ENCODE measurements at places on chromosomes 1 and 21.

DNA sequence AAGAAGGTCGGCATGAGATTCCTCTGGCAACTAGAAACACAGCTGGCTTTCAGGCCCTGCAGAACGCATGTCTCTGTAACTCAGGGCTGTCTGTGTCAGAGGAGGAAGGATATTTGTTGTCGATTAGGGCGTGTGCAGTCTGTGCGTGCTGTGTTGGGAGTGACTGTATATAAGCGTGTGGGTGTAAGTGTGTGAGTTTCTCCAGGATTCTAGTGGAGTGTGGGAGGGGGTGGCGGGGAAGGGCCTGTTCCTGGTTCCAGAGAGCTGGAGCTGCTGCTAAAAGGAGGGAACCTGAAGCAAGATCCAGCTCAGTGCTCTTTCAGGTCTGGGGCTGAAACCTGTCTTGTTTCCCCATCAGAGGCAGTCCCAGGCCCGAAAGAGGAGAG, 74.3 kb downstream of the SLC16A1 start:
- no peak for DNase-seq

GRCh38 chr1:206814716-206815341, 42.5 kb upstream of the IL10 start:
- peak; percentile 26 for DNase-seq

DNA sequence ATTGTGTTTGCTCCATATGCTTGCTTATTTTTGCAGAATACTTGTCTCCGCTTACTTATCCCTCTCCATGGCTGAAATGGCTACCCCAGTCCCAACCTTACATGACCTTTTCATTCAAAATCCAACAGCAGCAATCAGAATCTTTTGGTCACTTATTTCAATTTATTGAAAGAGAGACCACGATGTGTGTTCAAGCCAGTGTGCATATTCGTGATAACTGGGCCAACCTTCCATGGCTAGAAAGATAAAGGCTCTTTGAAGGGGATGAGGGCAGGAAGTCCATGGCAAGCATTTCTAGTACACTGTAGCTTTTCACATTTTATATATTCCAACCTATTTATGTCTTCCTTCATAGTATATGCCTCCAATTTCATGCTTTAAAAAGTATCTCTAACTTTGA, 23.1 kb downstream of the HSD11B1 start:
- DNase-seq = peak; percentile 84

DNA sequence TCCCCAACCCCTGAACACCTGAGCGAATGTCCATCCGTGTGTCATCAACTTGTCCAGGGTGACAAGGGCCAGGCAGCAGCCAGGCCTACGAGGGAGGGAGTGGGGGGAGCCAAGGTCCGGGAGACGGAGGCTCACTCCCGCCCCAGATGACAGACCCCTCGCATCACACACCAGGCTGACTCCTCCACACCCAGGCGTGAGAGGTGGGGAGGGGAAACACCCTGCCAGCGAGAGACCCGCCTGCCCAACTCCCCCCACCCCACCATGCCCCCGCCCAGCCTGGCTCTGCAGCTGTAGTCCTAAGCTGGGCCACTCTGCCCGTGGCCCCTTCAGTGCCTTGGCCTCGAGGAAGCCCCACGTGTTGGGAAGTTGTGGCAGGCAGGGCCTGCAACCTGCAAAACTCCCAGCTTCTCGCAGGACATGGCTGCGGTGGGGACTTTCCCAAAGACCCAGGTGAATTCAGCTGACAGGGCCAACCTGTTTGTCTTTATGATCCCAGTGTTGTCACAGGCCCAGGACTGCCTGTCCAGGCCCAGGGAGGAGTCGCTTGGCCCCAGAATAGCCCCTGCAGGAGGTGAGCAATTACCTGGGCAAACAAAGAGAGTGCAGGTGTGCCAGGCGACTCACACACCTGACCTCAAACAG, 62.9 kb downstream of the RIPK4 start:
- no peak for DNase-seq

- DNase-seq = no peak
Observed at GRCh38 chr1:116569381-116569670, 1.5 kb downstream of the CD58 start.

DNA sequence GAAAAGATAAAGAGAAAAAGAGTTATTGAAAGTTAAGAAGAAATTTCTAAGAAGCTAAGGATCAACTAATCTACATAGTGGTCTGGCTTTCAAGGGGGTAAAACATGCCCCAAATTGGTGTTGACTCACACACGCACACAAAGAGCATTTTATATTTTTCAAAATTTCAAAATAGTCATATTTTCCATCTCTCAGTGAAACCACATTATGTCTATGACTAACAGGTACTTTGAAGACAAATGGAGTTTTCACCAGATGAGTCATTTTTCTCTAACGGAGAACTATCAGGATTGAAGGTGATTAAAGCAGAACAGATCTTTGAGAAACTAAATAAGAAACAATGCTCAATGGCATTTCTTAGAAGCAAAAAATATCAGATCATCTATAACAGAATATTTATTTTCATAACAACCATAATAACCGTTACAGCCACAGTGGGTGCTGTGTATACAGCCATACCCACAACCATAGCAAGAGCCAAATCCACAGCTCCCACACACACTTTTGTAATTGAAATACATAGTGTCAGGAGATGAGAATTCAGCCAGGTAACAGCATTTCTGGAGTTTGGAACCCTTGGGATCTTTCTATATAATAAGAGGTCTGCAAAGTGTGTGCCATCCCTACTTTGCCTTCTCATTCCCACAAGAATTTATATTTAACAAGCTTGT, at the start of gene KRTAP21-3:
Gene KRTAP21-3, minus strand, starts transcription at position 539 of the 671 bp plus-strand sequence. Its CDS starts 18 bp downstream, at position 521.
- DNase-seq = no peak

DNA sequence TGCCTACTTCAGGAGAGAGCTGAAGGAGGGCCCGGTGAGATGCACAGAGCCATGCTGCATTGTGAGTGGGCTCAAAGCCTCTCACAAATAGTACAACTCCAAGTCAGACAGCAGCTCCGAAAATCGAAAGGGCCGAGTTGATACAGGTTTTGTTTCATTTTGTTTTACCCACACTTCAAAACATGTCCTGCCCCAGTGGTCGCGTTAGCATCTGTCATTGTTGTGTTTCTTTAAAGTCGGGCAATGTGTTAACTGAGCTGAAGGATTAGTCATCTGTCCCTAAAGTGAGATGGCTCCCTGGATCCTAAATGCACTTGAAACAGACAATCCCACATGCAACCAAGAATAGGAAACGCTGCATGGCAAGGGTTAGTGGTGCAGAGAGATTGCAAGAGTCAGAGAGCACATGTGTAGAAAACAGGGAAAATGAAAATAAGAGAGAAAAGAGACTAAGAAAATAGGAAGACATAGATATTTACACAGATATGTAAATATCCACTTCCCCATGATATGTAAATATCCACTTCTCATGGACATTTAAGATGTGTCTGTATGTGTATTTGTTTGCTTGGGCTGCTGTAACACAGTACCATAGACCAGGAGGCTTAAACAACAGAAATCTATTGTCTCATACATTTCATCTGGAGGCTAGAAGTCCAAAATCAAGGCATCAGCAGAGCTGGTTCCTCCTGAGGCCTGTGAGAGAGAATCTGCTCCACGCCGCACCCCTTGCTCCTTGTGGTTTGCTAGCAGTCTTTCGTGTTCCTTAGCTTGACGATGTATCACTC, 131.4 kb upstream of the RAB4A start:
- no peak for DNase-seq

- no peak for DNase-seq
Observed at GRCh38 chr1:79663916-79664315, 657.4 kb upstream of the ADGRL4 start.

- no peak for DNase-seq
Observed at GRCh38 chr1:53046930-53047329, 15.1 kb upstream of the PODN start.

GRCh38 chr1:61273167-61273705, 190.9 kb downstream of the NFIA start:
- no peak for DNase-seq

DNA sequence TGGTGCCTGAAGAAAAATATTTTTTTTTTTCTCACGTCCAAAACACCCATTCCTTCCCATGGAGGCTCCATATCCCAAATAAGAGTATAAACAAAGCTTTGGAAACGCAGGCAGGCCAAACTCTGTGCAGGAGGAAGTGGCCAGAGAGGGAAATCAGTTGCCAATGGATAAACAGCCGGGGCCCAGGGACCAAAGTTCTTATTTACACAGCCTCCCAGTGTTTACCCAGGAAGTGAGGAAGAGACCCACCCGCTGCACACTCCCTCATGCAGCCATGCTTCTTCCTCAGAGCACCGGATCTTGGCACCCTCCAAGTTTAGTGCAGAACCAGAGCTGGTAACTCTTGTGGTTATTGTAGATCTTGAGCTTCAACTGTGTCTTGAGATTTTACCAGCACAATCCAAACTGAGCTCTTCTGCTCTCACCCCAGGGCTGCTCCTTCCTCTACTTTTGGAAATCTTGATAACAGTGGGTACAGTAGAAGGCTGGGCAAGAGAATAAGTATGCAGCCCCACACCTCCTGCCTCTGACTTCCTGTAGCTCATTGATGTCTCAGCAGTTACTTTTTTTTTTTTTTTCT, 14.2 kb downstream of the MARCKSL1 start:
- DNase-seq = no peak

DNA sequence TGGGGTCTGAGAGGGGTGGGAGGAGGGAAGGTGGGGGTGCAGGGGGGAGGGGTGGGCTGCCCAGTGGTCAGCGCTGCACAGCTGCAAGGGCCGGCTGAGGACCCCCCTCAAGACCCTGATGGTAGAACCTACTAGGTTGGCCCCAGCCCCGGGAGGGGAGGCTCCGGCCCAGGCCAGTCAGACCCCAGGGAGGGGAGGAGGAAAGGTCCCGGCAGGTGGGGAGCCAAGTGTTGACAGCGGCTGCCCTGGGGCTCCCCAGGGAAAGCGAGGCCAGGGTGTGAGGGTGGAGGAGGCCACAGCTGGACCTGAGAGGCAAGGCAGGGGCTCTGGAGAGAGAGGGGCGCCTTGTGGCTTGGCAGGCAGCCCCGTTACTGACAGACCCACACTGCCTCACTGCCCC, 31.1 kb downstream of the MEGF6 start:
- DNase-seq = no peak

- no peak for DNase-seq
Observed at GRCh38 chr21:44539046-44539445, 949 bp downstream of the KRTAP10-1 start.

DNA sequence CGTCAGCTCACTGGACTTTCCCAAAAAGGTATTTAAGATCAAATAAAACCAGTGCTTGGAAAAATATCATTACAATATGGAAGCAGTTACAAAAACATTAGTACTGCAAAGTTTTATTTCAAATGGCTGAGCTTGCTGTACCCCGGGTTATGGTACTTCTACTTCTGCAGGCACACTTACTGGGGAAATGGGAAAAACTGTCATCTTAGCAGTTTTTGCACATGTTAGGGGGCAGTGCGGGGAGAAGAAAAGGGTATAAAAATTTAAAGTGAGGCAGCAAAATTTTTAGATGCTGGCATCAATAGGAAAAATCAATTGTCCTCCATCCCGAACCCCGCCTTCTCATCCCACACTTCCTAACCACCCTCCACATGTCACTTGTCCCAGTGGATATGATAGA, 133.4 kb downstream of the ATG4C start:
- DNase-seq = no peak

- DNase-seq = no peak
Observed at GRCh38 chr1:222665964-222666363, 46.3 kb downstream of the AIDA start.

- peak; percentile 78 for DNase-seq
Observed at GRCh38 chr1:246907472-246907871, 24.3 kb downstream of the AHCTF1 start.

DNA sequence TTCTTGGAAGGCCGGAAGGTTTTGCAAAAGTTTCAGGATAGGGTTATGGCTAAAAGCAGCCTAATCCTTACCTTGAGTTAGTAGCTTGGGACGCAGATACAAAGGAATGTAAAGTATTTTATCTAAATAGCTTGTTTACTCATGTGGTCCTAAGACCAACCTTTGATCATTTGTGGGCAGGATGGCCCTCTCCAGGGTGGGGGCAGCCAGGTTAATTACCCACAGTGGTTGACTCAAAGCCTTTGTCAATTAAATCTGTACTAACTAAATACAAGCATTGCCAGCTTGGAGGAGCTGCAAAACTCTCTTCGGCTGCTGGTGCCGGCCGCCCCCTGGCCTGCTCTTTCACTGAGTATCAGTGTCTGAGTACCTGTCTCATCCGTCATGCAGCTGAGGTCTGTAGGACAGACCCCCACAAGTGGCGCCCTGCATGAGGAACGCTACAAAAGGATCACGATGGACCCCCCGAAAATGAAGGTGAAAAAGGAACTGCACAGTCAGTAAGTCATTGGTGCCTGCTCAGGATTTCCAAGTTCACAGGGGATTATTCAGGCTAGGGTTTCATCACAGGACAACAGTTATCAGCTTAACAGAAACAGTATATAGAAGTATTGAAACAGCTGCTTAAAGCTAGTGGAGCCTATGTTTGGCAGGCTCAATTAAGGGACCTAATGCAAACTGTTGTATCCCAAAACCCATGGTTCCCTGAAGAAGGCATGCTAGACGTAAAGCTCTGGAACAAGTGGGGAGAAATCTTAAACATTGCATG, 212.5 kb upstream of the MAP1LC3C start:
- DNase-seq = no peak

- no peak for DNase-seq
Observed at GRCh38 chr1:152953761-152954160, 6.8 kb downstream of the SPRR5 start.

GRCh38 chr1:77874804-77875445, 13.5 kb upstream of the NEXN start:
- no peak for DNase-seq

- DNase-seq = peak; percentile 34
Observed at GRCh38 chr1:229203030-229203751, 67.7 kb upstream of the RAB4A start.

DNA sequence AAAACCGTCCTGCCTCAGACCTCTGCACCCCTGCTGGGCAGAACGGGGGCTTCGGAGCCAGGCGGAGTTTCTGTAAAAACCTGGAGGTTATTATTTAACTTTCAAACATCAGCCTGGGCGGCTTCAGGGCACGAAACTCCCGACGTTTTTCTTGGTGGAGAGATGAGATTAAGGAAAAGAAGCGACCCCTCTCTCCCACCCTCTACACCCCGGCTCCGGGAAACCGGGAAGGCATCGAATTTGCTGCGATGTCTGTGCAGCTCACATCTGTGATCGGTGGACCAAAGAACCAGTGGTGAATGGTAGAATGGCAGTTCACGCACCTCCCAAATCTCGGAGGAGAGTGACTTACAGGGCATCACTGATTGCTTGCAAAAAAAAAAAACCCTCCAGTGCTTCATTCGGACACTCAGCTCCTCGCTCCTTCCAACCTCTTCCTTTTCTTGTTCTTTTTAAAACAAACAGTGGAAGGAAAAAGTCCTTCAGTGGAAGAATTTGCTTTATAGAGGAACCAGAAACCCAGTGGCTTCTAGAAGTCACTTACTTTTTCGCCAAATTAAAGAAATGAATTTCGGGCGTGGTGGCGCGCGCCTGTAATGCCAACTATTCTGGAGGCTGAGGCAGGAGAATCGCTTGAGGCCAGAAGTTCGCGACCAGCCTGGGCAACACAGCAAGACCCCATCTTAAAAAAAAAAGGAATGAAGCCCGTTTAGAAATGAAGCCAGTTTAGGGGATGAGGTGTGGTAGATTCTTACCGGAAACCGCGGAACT, 884 bp downstream of the PHACTR4 start:
- DNase-seq = peak; percentile 59

GRCh38 chr21:41966872-41967621, 13.2 kb upstream of the C2CD2 start:
- DNase-seq = no peak

GRCh38 chr1:18447509-18448220, 33.1 kb upstream of the KLHDC7A start:
- no peak for DNase-seq

GRCh38 chr1:231161667-231162296, at the start of gene TRIM67:
Gene TRIM67, plus strand, starts transcription at chr1:231162058. Its CDS starts 912 bp downstream, at chr1:231162970.
- peak; percentile 12 for DNase-seq

GRCh38 chr1:6200188-6200809, 904 bp upstream of the RPL22 start:
- DNase-seq = no peak
